ENCODE measurements at places on chromosomes 3 and 15.

DNA sequence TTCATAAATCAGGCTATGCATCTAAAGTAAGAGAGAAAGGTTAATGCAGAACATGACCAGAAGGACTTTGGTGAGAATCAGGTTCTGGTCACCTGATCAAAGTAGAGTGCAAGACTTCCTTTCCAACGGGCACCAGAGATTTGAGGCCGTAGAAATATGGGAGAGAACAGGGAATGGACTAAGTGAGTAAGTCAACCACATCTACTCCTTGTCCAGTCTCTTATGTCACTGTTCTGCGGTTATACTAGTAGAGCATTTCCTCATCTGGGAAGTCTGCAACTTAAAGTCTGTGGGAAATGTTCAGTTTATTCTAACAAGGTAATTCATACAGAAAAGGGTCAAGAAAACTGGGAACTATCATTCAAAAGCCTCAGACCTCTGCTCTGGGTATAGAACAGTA lies 232.8 kb downstream of the CPNE4 start:
- no peak for DNase-seq

- peak; percentile 52 for DNase-seq
Measured at GRCh38 chr3:50652709-50653108, 22.0 kb upstream of the DOCK3 start.

GRCh38 chr3:185950728-185951127 lies 12.9 kb upstream of the TRA2B start:
- no peak for DNase-seq

- no peak for DNase-seq
Measured at GRCh38 chr3:24242012-24242698, 252.5 kb downstream of the THRB start.

- DNase-seq, result no peak
Measured at GRCh38 chr3:49378249-49378895, 20.2 kb upstream of the GPX1 start.

GRCh38 chr15:38562278-38562677 lies 2.3 kb downstream of the RASGRP1 start:
- no peak for DNase-seq

GRCh38 chr15:23912191-23912590 lies 225.1 kb upstream of the NDN start:
- DNase-seq, result no peak

DNA sequence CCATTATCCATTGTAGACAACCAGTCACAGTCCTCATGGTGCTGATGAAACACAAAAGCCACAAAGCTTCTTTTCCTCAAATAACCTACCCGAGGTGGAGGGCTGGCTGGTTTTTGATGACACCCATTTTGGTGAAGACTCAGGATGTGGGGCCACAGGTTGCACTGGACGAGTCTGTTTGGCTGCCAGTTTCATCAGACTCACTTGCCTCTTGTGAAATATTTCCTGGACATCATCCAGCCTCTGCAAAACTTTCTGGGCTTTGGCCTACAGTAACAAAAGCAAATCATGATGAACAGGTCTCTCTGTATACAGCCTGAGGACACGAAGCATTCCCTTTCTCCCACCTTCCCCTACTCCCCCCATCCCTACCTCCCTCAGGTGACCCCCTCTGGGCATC lies 42.2 kb downstream of the B3GNT5 start:
- no peak for DNase-seq

DNA sequence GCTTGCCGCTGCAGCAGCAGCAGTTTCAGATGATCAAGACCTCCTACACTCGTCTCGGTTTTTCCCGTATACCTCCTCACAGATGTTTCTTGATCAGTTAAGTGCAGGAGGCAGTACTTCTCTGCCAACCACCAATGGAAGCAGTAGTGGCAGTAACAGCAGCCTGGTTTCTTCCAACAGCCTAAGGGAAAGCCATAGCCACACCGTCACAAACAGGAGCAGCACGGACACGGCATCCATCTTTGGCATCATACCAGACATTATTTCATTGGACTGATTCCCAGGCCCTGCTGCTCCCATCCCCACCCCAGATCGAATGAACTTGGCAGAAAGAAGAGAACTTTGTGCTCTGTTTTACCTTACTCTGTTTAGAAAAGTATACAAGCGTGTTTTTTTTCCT lies 17.6 kb downstream of the CALML4 start:
- no peak for DNase-seq

- no peak for DNase-seq
Measured at GRCh38 chr3:60720736-60721135, 530.5 kb downstream of the FHIT start.

DNA sequence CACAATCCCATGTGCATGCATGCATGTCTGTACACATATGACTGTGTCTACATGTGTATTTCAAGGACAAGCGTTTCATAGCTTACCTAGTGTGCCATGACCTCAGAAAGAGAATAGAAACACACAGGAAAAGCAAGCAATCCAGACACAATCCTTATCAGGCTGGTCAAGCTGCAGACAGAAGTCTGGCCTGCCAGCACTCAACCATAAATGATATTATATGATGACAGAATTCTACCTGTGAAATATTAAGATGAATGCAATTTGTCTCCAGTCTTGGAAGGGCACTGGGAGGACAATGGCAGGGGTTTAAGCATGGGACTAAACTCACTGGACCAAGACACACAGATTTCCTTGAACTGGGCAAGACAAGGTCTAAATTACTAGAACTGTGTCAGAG lies 50.9 kb upstream of the ARL6 start:
- no peak for DNase-seq
